Right cardiac atrium (tissue), 5 donors: ENCODE measurements at places on chromosomes 3 and 15. TPM values are rescaled to one million over a fixed set of nuclear protein-coding genes. Genes with fewer than 3 reads are reported as not detected.

Gene CFAP20DC
- total RNA-seq, result not detected

DNA sequence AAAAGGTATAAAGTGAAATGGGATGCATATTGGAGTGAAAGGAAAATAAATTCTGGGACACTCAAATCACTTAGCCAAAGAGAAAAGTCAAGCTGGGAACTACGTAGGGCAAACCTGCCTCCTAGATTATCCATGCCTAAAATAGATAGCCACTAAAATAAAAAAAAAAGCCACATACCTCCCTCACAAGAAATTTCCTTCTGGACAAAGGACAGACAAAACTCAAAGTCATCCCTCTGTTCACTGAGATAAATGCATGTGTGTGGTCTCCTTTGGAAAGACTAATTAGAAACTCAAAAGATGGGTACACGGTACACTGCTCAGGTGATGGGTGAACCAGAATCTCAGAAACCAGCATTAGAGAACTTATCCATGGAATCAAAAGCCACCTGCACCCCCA lies 65.2 kb upstream of the MME start:
- no peak for DNase-seq

DNA sequence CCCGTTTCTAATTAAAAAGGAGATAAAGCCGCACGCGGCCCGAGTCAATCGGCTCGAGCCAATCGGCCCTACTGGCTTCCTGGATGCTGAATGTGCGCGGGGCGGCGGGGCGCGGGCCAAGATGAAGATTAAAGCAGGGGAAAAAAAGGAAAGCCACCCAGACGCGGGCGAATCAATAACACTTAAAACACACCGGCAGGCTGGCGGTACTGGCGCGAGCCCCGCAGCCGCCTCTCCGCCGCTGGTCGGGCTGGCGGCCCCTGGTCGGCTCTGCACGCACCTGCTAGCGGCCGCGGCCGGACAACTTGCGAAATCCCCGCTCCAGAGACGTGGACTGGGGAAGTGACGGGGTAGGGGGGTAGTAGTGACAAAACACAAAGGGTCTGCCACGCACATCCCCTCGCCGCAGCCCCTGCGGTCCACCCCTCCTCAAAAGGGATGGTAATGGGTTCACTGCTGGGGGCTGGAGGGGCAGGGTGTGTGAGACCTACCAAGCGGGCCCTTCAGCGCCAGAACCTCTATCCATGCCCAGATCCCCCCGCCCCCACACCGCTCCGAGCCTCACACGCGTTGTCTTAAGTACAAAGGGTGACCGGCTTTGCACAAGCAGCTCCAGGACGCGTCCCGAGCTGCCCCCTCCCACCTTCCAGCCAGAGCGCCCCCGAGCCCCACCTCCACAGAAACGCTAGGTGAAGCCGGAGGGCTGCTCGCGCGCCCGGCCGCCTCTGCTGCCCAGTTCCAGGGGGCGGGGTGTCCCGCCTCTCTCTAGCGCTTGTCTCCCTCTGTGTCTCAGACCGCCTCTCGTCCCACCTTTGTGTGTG lies 1.4 kb downstream of the WNT7A start:
- DNase-seq, result no peak

- DNase-seq, result peak; percentile 59
These were observed 560 bp upstream of the TTLL13 start for GRCh38 chr15:90248789-90249202.

- no peak for DNase-seq
These were observed 639.5 kb downstream of the NR2F2 start for GRCh38 chr15:96969732-96970710.

DNA sequence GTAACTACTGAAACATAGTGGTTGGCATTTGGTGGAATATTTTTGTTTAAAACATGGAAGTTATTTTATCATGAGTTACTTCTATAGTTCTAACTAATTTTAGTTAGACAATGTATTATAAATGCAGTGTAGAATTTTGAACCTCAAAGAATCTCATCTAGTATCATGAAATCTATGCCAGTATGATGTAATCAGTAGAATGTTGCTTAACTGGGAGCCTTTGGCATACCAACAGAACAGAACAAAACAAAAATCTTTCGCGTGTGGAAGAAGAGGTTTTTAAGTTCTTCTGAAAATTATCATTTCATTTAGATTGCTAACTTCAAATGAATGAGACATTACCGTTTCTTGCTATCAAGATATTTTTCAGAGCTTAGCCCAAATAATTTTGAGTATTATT lies 98.4 kb upstream of the LRRFIP2 start:
- DNase-seq, result no peak

- DNase-seq, result no peak
These were observed 2.5 kb upstream of the ETFA start for GRCh38 chr15:76313731-76314130.

DNA sequence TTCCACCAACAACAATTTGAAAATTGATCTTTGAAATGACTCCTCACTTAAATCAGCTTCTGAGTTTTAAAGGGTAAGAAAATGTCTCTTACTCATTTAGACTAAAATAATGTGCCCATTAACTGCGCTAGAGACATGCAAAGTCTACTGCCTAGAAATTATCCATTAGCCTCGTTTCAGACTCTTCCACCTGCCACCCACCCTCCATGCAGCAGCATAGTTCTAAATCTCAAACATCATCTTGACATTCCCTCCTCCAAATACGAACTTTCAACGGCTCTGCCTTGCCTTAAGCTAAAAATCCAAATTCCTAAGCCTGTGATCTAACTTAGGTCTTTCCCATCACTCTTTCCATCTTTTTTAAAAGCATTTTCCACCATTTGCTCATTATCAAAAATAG lies 66.6 kb upstream of the ST8SIA2 start:
- DNase-seq, result no peak

Gene MINDY2
- 40.6 TPM for total RNA-seq

Gene SLC38A3
- total RNA-seq, result 5.0 TPM

DNA sequence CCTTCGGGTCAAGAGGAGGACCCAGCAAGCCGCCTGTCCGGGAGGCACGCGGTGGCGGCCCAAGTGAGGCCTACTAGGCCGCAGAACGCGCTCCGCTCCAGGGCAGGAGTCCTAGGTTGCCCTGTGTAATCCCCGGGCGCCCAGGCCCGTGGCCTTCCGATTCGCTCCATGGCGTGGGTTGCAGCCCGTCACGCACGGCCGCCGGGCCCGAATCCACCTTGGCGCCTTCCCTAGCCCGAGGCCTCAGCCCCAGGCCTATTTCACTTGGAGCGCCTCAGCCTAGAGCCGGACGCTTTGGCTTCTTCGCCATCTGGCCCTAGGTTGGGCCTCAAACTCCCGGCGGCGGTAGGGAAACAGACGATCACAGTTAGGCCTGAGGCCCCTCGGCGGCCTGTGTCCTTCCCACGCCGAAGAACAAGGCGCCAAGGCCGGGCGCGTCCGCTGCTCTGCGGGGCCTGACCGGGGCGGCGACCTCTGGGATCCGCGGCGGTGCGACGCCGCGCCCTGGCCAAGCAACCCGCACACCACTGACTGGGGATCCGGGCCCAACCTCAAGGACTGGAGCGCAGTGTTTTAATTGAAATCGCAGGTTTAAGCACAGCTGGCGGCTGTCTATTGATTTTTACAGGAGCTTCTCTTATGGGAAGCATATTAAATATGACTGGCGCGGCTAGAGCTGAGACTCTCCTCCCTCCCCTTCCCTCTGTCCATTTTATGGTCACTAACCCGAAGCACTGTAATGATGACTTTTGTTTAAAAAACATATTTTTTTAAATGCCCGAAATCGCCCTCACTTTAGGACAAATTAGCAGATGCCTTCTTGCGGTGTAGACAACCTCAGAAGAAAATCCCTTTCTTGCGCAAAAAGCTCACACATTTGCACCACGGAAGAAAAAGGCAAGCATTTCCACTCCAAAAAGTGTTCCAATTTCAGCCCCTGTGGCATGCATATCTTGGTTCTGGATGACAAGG lies 3.8 kb upstream of the FEZF2 start:
- DNase-seq, result no peak

Gene AVEN
- 15.1 TPM for total RNA-seq

- no peak for DNase-seq
These were observed 76.4 kb downstream of the AKAP13 start for GRCh38 chr15:85456798-85457197.

DNA sequence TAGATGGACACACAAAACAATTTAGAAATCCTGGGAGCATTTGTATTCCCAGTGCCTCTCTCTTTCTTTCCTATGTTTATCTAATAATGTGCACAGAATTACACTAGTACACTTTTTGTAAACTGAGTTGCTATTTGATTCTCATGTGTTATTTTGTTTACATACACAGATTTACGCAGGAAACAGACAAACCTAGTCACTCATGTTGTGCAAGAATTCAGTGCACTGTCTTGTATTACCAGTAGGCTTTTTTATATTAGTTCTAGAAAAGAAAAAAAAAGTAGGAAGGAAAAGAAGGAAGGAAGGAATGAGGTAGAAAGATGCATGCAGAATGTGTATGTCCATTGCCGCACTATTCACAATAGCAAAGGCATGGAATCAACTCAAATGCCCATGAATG lies 257.4 kb downstream of the AGBL1 start:
- no peak for DNase-seq

Gene CASR
- total RNA-seq, result not detected

Gene EDC3
- total RNA-seq, result 15.4 TPM

Gene RTP4
- total RNA-seq, result 2.5 TPM

- no peak for DNase-seq
These were observed 26.1 kb upstream of the MGLL start for GRCh38 chr3:127848131-127849129.

- DNase-seq, result no peak
These were observed 289.8 kb downstream of the ZBTB20 start for GRCh38 chr3:114857299-114857701.

Gene XCR1
- 0.06 TPM for total RNA-seq

DNA sequence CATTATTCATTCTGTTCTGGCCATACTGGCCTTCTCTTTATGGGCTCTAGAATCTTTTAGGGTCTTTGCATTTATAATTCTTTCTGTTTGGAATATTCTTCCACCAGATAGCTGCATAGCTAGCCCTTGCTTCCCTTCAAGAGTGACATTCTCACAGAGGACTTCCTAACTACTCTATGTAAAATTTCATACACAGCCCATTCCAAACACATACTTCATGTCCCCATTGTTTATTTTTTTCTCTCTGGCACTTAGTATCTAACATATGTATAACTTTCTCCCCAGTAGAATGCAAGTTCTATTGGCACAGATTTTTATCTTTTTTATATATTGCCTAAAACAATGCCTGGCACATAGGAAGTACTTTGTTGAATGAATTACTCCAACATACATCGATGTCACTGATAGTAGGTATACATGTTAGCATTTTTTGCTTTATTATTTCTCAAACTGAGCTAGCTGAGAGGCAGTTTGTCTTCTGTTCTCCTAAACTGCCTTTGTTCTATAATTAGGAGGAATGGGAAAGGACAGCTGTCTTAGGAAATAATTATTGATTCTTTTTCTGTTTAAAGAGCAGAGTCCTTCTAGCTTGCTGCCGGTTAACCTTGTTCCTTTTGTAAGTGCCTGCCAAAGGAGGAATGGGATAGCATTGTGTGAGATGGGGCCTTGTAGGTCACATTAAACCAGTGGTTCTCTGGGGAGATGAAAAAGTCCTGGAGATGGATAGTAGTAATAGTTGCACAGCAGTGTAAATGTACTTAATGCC lies 7.9 kb downstream of the FAM162A start:
- DNase-seq, result no peak

DNA sequence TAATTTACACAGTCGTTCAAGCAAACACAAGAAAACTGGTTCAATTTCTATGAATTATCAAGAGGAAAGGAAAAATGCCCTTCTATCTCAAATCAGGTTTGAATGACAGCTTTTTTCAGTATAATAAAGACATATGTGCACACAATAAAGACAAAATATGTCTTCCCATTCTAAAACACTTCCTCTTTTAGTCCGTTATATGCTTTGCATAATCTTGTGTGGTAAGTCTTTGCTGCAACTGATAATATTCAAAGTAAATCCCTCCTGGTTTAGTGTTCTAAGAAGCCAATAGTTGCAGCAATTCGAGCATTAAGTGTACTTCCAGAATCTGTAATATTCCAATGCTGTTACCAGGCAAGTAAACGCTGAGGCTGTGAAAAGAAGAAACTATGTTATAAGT lies 43.7 kb upstream of the MAPKBP1 start:
- no peak for DNase-seq

GRCh38 chr3:42070524-42070923 lies 20.6 kb upstream of the TRAK1 start:
- no peak for DNase-seq

- peak; percentile 53 for DNase-seq
These were observed 19.8 kb downstream of the GPR160 start for GRCh38 chr3:170057550-170057949.

Gene C15orf62
- 0.17 TPM for total RNA-seq

- DNase-seq, result peak; percentile 88
These were observed at the start of the genes RPL4 and ZWILCH for GRCh38 chr15:66504563-66505429. RPL4 (minus strand) TSS chr15:66504855; CDS start chr15:66504790, 65 bp downstream. ZWILCH (plus strand) TSS chr15:66505326; CDS start chr15:66505339, 13 bp downstream.

DNA sequence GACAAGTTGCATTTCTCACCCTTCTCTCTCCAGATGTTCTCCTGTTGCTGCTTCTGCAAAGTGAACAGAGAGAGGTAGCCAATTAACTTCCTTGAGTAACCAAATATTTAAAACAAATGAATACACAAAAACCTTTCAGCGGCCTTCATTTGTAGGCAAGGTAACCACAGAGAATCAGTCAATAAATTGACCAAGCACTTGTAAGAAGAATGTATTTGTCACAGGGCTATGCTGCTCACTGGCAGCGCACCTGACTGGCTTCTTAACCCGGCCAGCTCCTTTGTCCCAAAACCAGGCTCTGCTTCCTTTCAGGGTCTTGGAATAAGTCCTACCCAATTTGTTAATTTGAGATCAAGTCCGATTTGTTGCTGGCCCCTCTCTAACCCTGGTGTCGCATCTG lies 43.5 kb upstream of the STXBP5L start:
- DNase-seq, result no peak
